ENCODE measurements at places on chromosomes 7 and 10. TPM values are rescaled to one million over a fixed set of nuclear protein-coding genes. Genes with fewer than 3 reads are reported as not detected.

- no peak for DNase-seq
These were observed 241.2 kb downstream of the DNAJB9 start for GRCh38 chr7:108810756-108811385.

DNA sequence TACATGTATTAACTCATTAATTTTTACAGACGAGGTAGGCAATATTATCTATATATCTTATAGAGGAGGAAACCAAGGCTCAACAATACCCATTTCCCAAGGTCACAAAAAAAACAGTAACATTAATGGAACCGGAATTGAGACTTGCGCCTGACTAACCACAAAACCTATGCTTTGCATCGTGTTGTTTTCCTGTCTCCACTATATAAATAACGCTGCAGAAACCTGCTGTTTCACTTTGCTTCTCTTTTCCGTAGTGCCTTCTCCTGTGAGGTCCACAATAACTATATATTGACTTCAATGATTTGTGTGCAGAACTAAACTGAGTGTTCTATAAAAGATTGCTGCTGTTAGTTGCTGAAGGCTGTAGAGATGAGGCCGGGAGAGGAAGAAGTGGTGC, 97.7 kb upstream of the RPA3 start:
- DNase-seq, result no peak

- peak; percentile 77 for DNase-seq
These were observed 134.3 kb upstream of the PDE1C start for GRCh38 chr7:32204361-32205018.

- no peak for DNase-seq
These were observed 38.8 kb upstream of the ANTXRL start for GRCh38 chr10:46247808-46248569.

DNA sequence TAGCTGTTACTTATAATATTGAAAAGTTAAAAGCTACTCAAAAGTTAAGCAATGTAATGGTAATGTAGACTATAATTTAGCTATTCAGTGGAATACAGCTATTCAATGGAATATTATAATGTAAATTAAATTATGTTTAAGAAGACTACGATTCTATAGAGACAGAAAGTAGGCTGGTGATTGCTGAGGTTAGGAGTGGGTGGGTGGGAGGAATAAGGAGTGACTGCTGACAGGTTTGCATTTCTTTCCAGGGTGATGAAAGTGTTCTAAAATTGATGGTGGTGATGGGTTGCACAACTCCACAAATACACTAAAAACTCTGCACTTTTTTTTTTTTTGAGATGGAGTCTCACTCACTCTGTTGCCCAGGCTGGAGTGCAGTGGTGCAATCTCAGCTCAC, 21.4 kb downstream of the DENND2A start:
- DNase-seq, result no peak

GRCh38 chr10:93300288-93300917, 181.7 kb downstream of the MYOF start:
- DNase-seq, result no peak

DNA sequence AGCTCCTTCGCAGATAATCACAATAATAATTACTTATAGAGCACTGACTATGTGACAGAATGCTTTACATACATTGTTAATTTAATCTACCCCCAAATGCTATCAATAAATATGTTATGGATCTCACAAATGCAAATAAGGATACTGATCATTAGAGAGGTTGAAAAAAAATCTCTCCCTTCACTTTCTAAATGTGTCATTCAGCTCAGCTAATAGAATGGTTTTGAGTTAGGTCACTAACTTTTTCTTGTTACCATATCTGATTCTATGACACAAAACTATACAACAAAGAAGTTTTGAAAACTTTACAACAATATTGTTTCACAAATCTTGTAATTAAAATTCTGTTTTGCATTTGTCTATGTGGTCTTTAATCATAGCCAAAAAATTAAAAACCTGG, 17.4 kb downstream of the NEUROD6 start:
- no peak for DNase-seq

DNA sequence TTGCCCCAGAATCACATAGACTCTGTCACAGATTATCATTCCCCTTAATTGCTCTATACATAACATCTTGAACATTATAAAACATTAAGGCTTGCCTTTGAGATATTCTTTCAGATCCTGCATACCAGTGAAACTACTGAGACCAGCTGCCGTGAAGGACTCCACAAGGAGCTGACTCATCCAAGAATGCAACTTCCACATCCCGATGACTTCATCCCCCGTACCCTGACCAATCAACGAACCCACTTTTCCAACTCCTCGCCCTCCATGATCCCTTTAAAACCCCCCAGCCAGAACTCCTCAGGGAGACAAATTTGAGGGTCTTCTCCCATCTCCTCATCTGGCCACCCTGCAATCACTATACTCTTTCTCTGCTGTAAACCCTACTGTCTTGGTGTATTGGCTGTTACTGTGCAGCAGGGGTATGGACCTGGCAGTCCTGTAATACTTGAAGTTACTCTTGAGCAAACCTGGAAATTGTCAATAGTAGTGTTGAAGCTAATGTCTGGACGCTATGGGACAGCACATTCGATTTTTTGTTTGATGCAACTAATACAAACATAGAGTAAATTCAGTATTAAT, 49.8 kb downstream of the HTR5A start:
- peak; percentile 7 for DNase-seq

GRCh38 chr7:117772421-117772820, 100.8 kb downstream of the CTTNBP2 start:
- DNase-seq, result no peak

DNA sequence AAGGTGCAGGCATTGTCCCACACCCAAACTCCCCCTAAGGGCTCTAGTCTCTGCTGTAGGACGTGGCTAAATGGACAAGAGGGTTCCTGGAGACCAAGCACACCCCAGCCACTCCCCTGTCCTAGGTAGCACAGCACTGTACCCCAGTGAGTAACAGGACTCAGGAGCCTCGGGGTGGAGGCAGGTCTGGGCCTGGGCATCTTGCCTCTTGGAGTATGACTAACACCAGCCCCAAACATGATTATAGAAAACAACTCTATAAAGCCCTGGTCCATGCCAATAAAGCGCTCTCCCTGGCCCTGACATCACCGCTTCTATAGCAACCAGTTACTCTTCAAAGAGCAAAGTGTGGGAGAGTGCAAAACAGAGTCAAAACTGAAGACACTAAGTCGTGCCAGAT, 195.0 kb downstream of the CALN1 start:
- no peak for DNase-seq

GRCh38 chr7:39613577-39613976, 9.8 kb upstream of the RALA start:
- peak; percentile 76 for DNase-seq

- no peak for DNase-seq
These were observed 99.2 kb downstream of the LRRC4 start for GRCh38 chr7:127932076-127932475.

DNA sequence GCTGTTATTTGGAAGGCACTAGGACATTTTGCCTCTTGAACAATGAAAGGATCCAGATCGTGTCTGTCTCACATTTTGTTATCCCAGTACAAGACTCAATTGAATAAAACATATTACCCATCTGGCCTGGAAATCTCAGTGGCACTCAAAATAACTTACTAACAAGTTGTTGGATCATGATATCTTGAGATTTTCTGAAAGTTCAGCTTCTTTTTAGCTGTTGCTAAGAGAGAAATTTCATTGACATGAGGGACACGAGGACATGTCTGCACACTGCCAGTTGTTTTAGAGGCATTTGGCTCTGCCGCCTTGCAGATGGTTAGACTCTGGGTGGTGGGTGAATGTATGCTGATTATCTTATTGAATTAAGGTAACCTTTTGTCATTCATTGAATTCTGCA, 41.0 kb downstream of the KAT6B start:
- no peak for DNase-seq

DNA sequence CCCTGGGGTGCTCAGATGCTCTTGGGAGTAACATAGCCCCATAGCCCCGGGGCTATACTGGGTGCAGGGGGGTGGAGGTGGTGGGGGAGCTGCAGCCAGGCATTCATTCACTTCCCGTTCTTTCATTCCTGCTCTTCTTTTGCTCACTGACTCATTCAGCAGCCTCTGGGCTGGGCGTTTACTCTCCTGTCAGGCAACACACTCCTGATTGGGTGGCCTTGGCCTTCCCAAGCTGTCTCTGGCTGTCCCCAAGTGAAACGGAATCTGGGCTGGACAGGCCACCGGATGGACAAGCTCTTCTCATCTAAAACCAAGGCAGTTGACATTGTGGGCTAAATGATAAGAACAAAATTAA, 34.6 kb downstream of the CHST3 start:
- DNase-seq, result peak; percentile 75

GRCh38 chr10:19491166-19491565, 325.1 kb upstream of the PLXDC2 start:
- DNase-seq, result no peak

DNA sequence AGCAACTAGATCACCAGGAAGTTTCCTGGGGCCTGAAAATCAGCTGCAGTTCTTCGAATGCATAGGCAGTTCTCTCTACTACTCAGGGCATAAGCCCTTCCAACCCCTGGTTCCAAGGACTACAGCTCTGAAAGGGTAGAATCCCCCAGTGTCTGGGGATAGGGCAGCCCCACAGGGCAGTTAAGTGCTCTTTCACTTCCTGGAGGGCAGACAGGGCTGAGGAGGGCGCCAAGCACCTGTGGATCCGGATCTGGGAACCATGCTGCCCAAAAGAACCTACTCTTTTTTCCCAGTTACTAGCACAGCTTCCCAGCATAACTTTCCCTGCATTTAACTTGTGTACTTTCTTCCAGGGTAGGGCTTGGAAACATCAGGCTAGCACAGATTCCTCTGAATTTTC, 41.1 kb downstream of the CXCL12 start:
- no peak for DNase-seq

DNA sequence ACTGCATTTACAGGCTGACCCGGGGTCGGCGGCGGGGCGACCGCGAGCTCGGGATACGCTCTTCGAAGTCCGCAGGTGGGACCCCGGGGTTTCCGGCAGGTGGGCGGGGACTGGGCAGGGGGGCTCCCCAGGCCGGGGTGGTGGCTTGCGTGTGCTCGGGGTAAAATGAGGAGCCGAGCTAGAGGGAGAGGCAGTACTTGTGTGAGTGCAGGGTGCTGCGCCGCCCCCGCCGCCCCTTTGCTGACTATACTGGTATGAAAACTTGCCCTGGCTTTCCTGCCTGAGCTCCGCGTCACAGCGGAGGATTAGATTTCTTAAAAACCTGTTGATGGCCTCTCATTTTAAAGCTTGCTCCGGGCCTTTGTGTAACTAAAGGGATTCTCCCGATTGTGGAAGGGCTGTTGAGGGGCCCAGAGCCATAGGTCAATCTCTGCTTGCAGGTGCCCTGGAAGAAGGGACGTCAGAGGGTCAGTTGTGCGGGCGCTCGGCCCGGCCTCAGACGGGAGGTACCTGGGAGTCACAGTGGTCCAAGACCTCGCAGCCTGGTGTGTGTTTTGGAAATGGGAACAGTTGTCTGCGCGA, 488 bp downstream of the ARMC10 start:
- DNase-seq, result peak; percentile 62

DNA sequence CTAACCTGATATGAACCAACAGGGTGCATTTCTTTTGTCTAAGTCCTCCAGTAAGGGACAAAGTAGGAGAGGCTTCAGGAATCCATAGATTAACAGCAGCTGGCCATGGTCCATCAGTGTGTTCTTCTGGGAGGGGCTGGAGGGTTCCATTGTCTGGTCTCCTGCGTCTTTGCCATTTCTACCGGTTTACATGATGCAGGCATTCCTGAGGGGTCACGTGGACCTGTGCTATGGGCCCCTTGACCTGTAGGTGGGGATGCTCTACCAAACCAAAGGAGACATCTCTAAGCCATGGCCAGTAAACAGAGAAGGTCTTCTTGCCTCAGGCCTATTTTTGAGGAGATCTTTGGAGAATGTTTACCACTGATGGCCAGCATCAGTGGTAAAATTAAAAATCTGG, 28.7 kb upstream of the HABP2 start:
- DNase-seq, result no peak

- DNase-seq, result peak; percentile 59
These were observed 118.6 kb downstream of the PON1 start for GRCh38 chr7:95205665-95206225.

DNA sequence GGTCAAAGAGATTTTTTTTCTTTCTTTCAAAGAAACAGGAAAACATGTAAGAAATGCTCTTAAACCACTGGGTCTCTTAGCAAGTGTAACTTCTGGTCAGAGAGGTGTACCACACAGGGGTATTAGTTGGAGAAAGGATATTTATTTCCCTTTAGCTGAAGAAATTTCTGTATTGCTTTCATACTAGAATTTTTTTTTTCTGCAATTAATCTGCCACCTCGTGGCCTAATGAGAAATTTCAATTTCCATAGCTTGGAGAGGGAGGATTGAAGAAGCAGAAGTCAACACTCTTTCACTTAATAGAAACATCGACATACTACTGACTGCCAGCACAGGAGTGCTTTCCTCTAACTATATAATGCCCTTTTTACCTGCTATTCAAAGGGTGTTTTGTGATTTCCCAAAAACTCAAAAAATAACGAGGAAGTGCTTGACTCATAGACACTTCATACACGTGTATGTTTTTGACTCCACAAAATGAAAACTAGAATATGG, 177.6 kb upstream of the NAMPT start:
- DNase-seq, result peak; percentile 52

DNA sequence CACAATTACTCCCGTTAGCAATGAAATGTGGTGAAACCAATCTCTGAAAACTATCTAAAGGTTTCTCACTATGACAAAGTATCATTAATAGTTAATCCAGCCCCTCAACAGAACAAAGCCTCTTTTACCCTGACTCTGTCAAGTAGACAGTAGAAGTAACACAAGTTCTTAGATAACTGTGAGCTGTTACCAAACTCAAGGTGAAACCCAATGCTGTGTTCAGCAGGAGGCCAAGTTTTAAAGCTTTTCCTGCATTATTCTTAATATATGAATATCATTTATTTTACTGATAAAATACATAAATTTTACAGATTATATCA, 109.1 kb downstream of the SRPK2 start:
- DNase-seq, result no peak

DNA sequence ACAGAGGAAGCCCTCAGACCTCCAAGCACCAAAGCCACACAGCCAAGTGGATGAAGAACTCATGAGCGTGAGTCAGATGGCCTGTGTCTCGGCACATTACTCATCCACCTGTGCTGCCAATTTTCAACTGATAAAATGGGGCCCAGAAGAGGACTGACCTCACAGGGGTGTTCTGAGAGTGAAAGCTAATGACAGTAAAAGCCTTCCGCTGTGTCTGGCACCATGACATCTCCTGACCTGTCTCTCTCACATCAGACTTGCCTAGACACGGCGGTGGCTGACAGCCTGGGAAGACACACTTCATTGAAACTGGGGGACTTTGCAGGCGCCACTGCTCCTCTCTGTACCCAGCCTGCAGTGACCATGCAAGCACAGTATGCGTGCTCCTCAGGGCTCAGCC, 8.3 kb upstream of the SLC18A3 start:
- peak; percentile 9 for DNase-seq

- no peak for DNase-seq
These were observed 52.9 kb downstream of the CYP2C9 start for GRCh38 chr10:94991243-94991888.

GRCh38 chr10:128324058-128324827, 198.0 kb upstream of the MKI67 start:
- no peak for DNase-seq

NPY gene
- total RNA-seq, result not detected

RELN gene
- 19.4 TPM for total RNA-seq

MYPN gene
- total RNA-seq, result 12.5 TPM

MORN4 gene
- 3.2 TPM for total RNA-seq

KAZALD1 gene
- 8.1 TPM for total RNA-seq

FAM25C gene
- total RNA-seq, result not detected
